ENCODE measurements at places on chromosomes 2 and 18.
A peak's percentile ranks its signal among the peaks of the same experiment; 100 is the strongest.

- no peak for DNase-seq
Observed at GRCh38 chr18:37871561-37871960, 306.0 kb upstream of the CELF4 start.

GRCh38 chr2:176126929-176127773 is 2.4 kb upstream of the HOXD8 start:
- DNase-seq: peak; percentile 23

DNA sequence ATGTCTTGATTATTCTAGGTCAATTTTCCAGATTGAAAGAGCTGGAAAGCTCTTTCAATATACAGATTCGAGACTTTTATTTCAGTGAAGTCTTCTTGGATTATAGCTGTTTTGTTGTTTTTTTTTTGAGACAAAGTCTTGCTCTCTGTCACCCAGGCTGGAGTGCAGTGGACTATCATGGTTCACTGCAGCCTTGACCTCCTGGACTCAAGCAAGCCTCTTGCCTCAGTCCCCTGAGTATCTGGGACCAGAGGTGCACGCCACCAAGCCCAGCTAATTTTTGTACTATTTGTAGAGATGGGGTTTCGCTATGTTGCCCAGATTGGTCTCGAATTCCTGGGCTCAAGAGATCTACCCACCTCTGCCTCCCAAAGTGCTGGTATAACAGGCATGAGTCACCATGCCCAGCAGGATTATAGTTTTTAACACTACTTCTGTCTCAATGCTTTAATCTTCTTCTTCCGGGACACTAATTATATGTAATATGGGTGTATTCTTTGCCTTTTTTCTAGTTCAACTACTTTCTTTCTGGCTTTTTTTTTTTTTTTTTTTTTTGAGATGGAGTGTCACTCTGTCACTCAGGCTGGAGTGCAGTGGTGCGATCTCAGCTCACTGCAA is 62.3 kb downstream of the USP37 start:
- no peak for DNase-seq

DNA sequence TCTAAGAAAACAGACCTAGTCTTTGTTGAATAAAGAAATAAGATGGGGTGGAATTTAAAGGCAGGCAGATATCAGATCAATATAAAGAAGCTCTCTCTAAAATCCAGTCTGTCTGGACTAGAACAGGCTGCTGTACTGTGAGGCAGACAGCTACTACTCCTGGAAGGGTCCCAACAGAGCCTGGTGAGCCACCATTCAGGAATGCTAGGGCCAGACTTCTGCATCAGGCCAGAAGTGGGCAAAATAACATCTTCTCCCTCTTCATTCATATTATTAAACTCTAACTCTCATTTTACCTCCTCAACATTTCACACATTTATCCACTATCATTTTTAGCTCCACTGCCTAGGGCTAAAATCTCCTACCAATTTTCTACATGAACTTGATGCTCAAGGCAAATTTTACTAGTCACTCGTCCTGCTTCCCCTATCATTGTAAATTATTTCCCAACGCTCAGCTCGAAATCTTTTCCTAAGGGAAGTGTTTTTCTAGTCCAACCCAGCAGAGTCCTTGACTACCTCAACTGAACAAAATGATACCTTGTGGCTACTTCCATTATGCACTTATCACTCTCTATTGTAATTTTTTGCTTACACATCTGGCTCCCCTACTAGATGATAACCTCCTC is 45.2 kb upstream of the GLS start:
- no peak for DNase-seq

GRCh38 chr2:144426355-144426754 is 93.6 kb downstream of the ZEB2 start:
- no peak for DNase-seq

All from nucleus accumbens (tissue), 56 donors.